ENCODE measurements at places on chromosomes 5 and 9. TPM values are rescaled to one million over a fixed set of nuclear protein-coding genes. Genes with fewer than 3 reads are reported as not detected.

The ARL14EPL gene
- total RNA-seq, result not detected

The PCDHGA12 gene
- total RNA-seq, result 1.6 TPM

The IL4 gene
- total RNA-seq, result not detected

The NR2F1-AS1 gene
- total RNA-seq, result 0.11 TPM

The TSLP gene
- 0.78 TPM for total RNA-seq

The PTPRD gene
- 1.6 TPM for total RNA-seq

The HAVCR1 gene
- total RNA-seq, result not detected

The PCDHGA5 gene
- total RNA-seq, result not detected

The RASEF gene
- 0.55 TPM for total RNA-seq

The NEUROG1 gene
- not detected for total RNA-seq

The NUTM2G gene
- total RNA-seq, result not detected

The WDR31 gene
- total RNA-seq, result 0.27 TPM

The C5 gene
- total RNA-seq, result 0.62 TPM

The LRRTM2 gene
- not detected for total RNA-seq

The IFNA2 gene
- not detected for total RNA-seq

The STING1 gene
- total RNA-seq, result 55.8 TPM

All from hair follicular keratinocyte (primary cell).